ENCODE measurements at places on chromosomes 5 and 9. TPM values are rescaled to one million over a fixed set of nuclear protein-coding genes. Genes with fewer than 3 reads are reported as not detected.
A peak's percentile ranks its signal among the peaks of the same experiment; 100 is the strongest.

DNA sequence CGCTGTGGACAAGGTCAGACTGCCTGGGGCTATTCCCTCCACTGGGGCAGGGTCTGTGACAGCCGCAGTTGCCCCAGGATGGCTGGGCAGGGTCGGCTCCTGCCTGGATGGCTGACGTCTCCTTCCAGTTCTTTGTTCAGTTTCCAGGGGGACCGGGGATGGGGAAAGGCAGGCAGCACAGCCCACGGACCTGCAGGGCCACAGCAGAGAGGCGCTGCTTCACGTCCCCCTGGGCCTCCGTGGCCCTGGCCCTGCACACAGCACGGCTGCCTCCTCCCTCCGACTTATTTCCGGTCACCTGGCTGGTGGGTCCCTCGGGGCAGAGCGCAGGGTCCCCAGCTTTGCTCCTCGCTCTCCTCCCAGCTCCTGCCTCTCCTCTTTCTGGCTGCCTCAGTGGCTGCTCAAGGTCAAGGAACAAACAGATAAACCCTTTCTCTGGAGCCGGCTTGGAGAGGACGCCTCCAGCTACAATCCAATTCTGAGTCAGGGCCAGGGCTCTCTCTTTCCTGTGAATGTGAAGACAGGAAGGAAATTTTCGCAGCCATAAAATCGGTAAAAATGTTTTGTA lies 169.7 kb downstream of the C9orf50 start:
- DNase-seq = peak; percentile 67

DNA sequence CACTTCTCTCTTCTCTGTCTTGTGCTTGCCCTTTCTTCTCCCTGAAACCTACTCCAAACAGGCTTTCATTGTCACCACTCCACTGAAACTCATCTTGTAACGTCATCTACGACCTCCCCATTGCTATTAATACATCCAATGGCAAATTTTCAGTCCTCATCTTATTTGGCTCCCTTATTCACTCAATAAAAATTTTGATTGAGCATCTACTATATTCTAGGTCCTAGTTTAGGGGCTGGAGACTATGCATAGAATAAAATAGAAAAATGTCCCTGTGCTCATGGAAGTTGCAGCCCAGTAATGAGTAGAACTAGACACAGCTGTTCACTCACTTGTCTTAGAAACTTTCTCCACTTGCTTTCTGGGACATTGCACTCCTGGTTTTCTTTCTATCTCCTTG lies 24.9 kb upstream of the FSTL4 start:
- DNase-seq = no peak

DNA sequence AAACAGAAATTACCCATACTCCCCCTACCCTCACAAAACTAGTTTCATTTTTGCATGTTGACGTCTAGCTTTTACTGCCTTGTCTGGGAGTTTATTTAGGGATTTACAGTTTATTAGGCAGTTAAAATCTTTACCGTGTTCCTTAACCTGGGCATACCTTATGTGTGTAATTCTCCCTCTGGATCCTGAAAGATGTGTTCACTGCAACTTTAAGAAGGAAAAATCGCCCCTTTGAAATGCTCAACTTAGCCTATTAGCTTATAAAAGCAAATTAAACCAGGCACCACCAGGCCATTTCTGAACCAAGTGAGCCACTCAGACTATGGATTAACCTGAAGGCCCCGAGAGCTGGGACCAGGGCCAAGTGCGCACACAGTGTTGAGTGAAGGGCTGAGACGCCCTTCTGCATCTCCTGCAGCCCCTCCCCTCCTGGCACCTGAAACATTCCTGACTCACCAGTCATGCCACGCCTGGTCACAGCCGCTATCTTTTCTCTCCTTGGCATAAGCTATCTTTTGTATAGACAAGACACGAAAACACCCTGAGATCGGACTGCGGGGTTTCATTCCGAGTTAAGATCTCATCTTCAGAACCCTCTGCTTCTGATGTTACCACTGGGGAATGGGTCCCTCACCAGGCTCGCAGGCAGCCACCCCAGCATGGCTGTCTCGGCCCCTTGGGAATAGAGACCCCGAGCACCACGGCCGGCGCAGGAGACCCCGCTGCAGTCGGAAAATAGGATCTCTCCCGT lies 111.9 kb downstream of the ROR2 start:
- DNase-seq = peak; percentile 81

DNA sequence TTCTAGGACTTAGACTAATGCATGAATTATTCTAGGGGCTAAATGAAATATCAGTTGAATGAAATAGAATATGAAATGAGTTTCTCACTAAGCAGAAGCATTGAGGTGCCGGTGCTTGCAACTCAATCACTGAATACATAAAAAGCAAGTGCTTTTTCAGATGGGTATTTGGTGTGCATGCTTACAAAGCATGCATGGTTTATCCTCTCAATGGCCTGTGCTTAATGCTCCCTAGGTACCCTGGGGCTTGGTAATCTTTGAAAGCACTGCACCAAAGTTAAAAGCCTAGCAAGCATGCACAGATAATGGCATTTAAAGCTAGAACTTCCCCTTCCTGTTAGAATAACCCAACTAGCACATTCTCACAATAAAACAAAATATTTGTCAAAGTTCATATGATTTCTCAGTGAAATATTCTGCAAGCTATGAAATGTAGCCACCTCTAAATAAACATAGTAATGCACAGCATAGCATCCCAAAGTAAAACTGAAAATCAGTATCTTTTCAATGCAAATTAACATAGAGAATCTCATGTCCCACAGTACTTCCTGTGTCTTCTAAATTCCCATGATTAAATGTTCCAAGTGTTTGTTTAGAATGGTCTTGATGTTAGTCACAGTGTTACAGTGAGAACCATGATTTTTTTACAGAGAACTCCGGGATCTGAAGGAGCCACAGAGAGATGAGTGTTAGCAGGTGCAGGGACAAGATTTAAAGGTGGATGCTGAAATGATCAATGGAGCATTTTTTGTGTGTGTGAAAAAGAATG lies 143.4 kb upstream of the CDH6 start:
- no peak for DNase-seq

GRCh38 chr5:16901021-16901644 lies 35.0 kb downstream of the MYO10 start:
- DNase-seq = no peak

DNA sequence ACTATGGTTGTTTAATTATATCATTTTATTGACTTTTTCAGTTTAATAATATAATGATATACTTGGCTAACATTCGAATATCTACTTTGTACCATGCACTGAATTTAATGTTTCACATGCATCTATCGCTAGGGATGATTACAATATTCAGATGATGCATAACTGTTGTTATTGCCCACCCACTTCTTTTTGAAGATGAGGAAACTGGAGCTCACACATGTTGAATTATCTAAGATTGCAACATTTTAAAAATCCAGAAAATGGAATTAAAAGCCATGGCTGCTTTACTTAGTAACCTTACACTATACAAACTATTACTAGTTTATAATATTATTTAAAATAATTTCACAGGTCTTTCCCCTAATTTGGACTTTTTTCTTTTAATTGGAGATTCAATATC lies 171.7 kb downstream of the TLR4 start:
- DNase-seq = no peak

GRCh38 chr9:128785427-128785826 lies 1.6 kb upstream of the TBC1D13 start:
- no peak for DNase-seq

GRCh38 chr5:125181159-125181558 lies 434.7 kb upstream of the ZNF608 start:
- DNase-seq = no peak

DNA sequence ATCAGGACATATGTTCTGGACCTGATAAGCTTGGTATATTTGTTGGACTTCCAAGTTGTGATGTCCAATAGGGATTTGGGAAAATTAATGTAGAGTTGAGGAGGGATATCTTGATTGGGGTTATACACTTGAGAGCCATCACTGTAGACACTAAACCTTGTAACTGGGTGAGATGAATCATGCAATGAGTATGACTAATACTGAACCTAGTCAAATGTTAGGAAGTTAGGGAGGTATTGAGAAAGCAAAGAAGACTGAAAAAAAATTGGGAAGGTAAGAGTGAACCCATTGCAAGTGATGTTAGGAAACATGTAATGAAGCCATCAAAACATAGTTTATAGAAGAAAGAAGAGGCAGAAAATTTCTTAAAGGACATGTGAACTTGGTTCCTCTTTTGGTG lies 668.4 kb upstream of the CDH9 start:
- no peak for DNase-seq

- peak; percentile 47 for DNase-seq
Observed at GRCh38 chr5:14204785-14205321, 61.7 kb downstream of the TRIO start.

GRCh38 chr5:38455796-38456330 lies 100.6 kb downstream of the LIFR start:
- DNase-seq = no peak

DNA sequence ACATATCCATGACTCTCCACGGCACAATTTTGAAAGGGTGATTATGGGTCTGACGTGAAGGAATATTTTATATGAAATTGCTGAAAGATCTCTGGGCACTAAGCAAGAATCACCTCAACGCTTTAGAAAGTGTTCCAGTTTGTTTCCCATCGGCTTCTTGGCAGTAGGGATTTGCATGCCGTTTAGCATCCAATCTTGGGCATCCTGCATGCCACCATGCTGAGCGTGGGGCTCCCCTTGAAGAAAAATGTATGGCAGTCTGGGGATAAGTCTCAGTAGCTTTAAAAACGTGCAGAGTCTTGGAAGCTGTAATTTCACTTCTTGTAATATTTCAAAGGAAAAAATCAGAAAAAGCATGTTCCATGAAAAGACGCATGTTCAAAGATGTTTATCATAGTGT lies 151.7 kb downstream of the DMRT2 start:
- no peak for DNase-seq

GRCh38 chr5:88244686-88245085 lies 24.0 kb downstream of the TMEM161B start:
- DNase-seq = no peak

DNA sequence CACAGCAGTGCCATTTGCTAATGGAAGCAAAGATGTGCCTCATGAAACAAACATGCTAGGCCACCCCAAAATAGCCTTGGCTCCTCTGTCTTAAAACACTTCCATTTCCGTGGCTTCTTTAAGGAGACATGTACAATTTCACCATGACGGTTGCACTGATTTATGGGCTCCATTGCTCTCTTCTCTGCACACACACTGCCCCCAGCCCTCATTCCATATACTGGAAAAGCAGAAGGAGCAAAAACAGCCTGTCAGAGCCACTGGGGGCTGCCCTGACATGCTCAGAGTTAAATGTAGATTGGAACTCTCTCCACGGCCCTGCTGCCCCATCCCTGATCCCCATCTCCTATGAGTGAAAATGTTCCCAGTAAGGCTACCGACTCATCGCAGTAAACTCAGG lies 114.8 kb downstream of the ROR2 start:
- DNase-seq = peak; percentile 49

- no peak for DNase-seq
Observed at GRCh38 chr5:178240766-178241165, 8.2 kb upstream of the PHYKPL start.

DNA sequence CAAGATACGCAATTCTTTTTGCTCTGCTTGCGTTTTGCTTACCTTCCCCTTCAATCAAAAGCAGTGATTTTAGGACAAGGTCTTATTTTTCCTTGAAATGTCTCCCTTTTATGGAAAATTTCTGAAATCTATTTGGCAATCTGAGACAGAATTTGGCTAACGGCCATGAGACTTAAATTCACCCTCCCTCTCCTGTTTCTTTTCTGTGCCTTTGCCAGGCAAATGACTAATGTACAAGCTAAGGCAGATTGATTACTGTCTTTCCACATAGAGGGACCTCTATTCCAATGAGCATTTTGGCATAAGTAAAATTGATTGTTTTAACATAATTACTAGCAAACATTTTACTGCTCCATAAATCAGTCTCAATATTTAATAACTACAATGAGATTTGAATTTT lies 31.7 kb downstream of the FAM81B start:
- DNase-seq = no peak

DNA sequence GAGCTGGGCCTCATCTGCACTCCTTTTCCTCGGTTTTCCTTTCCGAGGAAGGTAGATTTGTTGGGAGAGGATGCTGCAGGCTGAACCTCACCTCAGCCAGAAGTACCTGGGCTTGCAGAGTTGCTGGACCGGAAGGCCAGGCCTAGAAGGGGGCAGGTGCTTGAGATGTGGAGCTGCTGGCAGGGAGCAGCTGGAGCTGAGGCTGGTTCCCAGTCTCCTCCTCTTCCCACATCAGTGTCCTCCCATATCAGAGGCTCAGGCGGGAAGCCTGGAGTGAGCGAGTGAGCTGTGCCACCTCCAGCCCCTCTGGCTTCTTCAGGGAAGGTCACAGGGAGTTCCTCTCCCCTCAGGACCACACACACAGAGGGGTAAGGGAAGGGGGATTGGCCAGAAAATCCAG lies 259.4 kb downstream of the GADD45G start:
- no peak for DNase-seq

- DNase-seq = no peak
Observed at GRCh38 chr5:93236807-93237421, 344.1 kb downstream of the NR2F1-AS1 start.

GRCh38 chr9:120892748-120893610 lies 16.0 kb upstream of the PHF19 start:
- no peak for DNase-seq

DNA sequence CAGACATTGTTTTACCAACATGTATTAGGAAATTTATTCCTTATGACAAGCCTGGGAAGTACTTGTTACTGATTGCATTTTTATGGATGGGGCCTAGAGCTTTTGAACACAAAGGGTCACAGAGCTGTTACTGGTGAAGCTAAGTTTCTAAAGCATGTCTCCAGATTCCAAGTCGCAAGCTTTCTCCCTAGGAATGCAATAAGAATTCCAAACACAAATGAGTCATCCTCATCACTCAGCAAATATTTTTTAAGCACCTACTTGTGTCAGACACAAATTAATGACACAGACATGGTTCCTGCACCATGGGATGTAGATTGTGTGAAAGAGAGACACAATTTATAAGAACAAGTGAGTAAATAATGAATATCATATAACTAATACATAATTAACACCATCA lies 11.0 kb upstream of the SH3RF2 start:
- DNase-seq = peak; percentile 75

- DNase-seq = no peak
Observed at GRCh38 chr9:111613436-111614040, 14.1 kb upstream of the PTGR1 start.

GRCh38 chr5:141743866-141744272 lies 61.8 kb upstream of the ARAP3 start:
- DNase-seq = no peak

- DNase-seq = no peak
Observed at GRCh38 chr9:16143947-16144890, 591.4 kb downstream of the CCDC171 start.

DNA sequence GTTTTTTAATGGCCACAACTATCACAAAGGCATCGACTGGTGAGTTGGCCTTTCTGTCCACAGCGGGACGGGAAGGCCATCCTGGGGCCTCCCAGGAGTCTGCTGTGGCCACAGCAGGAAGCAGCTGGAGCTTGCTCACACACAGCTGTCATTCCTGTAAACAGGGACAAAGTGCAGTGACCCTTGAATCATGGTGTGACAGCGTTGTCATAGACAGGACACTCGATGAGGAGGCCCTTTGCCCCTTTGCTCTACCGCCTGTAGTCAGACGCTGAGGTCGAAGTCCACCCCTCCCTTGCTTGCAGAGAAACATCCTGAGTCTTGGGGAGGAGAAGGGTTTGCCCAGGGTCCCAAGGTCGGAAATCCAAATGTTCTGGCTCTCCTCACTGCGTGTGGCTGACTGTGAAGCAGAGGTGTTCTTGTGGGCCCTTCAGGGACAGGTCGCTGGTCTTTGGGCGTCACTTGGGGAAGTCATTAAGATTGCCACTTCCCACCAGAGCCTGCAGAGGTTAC lies 35.1 kb downstream of the NDST1 start:
- no peak for DNase-seq

Gene FOXD4L6
- not detected for total RNA-seq

Gene FOXI1
- total RNA-seq = 0.48 TPM

Gene LRRTM2
- total RNA-seq = 2.4 TPM

Gene SPATA24
- total RNA-seq = 7.2 TPM

Gene NEK6
- total RNA-seq = 32.0 TPM

Gene DBH
- total RNA-seq = 0.72 TPM

Gene FLT4
- 0.48 TPM for total RNA-seq
